Activated CD8-positive, alpha-beta memory T cell treated with anti-CD3 and anti-CD28 coated beads for 1 hour (primary cell): ENCODE measurements at places on chromosomes 16 and 17.

GRCh38 chr16:58417600-58417999, 25.3 kb downstream of the GINS3 start:
- no peak for DNase-seq

GRCh38 chr16:86118467-86119307, 219.7 kb downstream of the IRF8 start:
- no peak for DNase-seq

DNA sequence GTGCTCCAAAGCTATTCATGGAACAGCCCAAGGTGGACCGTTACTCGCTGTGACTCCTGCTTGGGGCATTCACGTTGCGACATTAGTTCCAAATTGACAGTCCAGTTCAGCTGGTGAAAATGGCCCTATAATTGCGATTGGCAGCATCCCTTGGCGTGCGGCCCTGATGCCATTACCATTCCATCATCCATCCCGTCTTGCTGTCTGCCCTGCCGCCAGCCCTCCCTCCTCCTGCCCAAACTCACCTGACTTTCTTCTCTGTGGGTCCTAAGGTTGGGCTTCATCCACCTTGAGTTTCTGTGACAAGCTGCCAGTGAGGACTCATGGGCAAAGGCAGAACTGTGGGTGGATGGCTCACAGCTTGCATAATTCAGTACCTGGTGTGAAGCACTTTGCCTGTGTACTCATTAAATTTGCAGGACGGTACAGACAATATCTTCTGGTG, 104.6 kb downstream of the RPTOR start:
- no peak for DNase-seq

DNA sequence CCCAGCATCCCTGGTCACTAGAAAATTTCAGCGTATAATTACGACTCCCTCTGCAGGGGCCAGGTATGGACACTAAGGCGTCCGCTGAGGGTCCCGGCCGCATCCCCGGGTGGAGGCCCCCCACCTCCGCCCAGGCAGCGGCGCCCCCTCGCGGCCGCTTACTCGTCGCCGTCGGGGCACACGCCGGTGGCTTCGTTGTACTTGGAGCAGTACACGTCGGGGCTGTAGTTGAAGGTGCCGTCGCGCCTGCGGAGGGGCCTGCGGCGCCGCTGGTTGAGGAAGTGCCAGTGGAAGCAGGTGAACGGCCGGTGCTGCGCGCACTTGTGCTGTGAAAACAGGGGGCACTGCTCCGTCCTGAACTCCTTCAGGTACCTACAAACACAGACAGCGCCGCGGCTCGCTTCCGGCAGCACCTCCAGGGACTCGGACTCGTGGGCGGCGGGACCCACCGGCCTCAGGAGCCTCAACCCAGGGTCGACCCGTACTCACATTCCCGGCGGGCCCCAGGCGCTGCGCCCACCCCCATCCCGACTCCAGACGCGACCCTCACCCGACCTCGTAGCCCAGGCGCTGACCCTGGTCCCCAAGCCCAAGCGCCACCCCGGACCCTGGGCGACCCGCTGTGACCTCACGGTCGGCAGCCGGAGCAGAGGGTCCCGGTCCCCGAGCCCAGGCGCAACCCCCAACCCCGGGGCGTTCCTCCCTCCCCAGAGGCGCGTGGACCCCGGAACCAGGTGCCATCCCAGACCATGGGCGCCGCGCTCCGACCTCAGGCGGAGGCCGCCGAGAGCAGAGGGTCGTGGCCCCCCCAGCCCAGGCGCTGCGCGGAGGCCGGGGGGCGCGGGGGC, 596 bp downstream of the UNKL start:
- DNase-seq: peak; percentile 58

GRCh38 chr16:70708366-70709246, 22.8 kb upstream of the MTSS2 start:
- DNase-seq: no peak

DNA sequence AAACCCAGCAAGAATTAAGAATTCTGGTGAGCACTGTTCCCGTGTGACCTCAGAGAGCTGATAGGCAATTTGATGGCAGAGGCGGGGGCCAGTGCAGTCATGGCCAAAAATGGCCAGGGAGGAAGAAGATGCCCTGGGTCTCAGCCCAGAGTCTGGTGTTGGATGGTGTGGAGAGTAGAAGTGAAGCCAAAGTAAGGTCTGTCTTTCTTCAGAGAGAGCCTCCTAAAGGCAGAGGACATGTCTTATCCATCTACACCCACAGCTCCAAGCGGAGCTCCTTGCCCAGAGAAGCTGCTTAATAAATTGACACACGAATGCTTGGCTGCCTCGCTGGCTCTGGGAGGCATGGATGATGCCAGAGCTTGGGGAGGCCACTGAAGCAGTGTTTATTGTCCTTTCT, 19.7 kb upstream of the ZNF652 start:
- DNase-seq: no peak

DNA sequence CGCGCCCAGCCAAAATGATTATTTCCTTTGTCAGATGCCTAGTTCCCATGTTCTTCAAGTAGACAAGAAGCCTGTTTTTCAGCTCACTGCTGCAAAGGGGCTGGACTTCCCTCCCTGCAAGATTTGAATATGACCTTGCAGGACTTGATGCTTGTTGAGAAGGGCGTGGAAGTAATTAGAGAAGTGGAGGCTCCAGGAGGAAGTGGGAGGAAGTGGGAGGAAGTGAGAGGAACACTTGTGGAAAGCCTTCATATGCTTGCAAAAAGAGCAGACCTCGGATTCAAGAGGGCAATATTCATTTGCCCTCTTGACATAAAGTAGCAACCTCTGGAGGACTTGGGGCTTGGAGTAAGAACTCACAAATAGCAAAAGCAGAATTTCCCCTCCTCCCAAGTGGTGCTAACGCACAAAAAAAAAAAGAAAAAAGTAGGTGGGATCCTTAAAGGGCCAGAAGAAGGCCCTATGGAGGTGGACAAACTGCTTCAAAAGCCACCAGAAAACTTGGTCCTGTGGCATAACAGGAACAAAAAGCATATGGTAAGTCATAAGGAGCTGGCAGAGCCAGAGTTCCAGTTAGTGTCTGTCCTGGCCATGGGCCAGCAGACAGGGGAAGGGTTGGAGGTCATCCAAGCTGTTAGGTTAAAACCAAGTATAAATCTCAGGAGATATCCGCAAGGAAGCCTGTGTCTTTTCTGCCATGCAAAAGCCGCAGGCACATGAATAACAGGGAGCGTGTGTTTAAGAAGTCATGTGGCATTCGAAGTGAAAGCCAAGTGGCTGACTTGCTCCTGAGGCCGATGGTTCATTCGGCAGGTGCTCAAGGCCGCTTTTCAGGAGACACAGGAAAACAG, 20.6 kb upstream of the PRKAR1A start:
- DNase-seq: no peak

DNA sequence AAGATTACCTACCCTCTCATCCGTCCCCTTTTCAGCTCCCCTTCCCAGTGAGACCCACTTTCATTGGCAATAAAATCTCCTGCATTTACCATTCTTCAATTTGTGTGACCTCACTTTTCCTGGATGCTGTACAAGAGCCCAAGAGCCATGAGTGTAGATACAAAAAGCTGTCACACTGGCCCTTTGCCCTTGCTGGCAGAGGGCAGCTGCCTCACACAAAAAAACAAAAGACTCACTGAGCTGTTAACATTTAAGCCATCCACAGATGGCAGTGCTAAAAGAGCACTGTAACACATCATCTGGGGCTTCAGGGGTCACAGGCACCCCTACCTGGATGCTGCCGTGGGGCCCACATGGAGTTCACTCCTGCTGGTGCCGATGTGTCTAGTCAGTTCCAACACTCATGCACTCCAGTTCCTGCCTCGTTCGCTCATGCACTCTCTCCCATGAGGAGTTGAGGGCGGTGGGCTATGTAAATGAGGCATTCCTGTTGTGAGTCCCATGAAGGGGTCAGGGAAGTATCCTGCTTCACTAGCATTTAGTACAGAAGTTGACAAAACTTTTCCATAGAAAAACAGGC, 123.1 kb downstream of the CA10 start:
- DNase-seq: no peak

- DNase-seq: no peak
Measured at GRCh38 chr17:57823469-57824401, 26.1 kb downstream of the MRPS23 start.

DNA sequence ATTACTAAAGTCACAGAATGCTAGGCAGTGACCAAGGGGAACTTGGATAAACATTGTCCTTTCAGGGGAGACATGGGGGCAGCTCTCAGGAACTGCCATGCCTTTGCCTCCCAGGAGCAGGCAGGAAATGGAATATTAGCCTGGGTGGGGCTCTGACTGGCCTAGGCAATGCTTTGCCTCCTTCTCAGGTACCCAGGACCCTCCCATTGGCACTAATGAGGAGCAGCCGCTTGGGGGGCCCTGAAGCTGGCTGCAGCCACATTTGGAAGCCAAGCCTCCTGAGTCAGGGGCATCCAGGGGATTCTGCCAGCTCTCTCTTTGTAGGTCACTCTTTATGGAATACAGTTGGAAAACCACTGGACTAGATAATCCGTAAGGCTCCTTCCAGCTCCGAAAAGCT, 5.5 kb downstream of the CPSF4L start:
- no peak for DNase-seq

- no peak for DNase-seq
Measured at GRCh38 chr17:78774956-78775571, 7.0 kb downstream of the CYTH1 start.

DNA sequence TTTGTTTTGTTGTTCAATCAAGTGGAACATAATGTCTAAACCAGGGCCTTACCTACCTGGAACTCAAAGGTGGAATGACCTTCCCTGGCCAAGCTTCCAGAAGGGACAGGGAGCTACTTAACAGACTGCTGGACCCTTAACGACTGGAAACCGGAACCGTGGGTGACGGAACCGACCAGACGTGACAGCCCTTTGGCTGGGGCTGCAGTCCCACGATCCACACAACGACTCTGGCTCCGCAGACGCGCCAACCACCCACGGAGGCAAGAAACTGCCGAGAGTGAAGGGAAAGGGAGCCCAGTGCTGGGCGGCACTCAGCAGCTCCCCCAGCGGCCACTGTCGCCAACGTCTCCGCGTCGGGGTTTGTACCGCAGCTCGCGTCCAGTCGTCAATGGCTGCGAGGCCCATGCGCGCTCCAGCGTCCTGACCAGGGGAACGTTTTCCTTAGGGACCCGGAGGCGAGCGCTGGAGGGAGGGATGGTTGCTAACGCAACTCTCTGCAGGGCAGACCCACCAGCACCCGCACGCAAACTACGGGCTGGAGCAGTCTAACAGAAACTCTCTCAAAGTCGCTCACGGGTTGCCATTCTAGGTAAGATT, 5.5 kb upstream of the KIF22 start:
- peak; percentile 37 for DNase-seq

DNA sequence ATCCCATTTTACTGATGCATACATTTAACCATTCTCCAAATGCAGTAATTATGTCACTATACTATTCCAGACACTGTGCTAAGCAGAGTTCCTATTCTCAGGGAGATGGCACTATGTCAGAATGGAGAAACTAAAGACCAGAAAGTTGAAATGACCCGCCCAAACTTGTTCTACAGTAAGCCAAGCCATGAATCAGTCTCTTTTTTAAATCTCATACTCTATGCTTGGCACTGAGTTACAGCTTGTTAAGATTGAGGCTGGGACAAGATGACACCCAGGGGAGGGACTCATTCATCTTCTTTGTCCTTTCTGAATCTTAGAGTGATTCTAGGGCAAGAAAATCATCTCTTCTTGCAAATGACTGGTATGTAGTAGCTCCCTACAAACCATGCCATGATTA, 247.0 kb upstream of the CCL2 start:
- DNase-seq: no peak

DNA sequence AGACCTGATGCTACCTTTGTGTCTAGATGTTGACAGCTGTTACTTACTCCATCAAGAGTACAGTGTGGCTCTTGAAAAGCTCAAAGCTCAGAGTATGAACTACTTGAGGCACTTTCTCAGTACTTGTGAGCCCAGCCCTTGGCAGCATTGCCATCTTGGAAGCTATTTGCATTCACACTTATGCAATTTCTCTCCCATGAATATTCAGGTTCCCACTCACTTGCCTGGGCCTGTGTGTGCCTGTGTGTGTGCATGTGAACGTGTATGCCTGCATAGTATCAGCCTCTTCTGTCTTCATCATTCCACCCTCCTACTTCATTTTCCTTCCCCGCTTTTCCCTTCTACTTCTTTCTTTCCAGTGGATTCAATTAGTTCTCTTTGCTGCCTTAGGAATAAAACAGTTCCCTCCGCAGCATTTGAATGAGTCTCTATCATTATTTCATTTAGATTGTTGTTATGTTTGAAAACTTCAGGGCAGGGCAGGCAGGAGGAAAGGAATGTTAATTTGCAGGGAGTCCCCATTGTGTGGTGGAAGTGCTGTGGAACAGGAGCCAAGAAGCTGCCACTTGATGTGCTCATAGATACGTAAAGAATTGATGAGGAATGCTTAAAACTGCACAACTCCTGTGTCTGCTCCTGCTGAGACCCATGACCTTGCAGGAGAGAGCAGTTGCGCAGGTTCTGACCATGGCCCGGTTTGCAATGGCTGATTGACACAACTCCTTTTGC, 58.9 kb downstream of the HS3ST4 start:
- DNase-seq: no peak

DNA sequence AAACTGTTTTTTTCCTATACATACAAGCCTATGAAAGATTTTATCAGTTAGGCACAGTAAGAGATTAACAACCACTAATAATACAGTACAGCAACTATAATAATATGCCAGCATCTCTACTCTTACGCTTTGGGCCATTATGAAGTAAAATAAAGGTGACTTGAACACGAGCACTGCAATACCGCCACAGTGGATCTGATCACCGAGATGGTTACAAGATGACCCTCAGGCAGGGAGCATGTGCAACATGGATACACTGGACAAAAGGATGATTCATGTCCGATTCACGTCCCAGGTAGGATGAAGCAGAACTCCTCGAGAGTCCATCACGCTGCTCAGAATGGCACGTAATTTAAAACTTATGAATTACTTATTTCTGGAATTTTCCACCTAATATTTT, 10.5 kb downstream of the PELP1 start:
- no peak for DNase-seq

- no peak for DNase-seq
Measured at GRCh38 chr17:73410586-73411312, 98.9 kb upstream of the CDC42EP4 start.

- no peak for DNase-seq
Measured at GRCh38 chr16:29809850-29810698, 1.9 kb upstream of the PRRT2 start.

DNA sequence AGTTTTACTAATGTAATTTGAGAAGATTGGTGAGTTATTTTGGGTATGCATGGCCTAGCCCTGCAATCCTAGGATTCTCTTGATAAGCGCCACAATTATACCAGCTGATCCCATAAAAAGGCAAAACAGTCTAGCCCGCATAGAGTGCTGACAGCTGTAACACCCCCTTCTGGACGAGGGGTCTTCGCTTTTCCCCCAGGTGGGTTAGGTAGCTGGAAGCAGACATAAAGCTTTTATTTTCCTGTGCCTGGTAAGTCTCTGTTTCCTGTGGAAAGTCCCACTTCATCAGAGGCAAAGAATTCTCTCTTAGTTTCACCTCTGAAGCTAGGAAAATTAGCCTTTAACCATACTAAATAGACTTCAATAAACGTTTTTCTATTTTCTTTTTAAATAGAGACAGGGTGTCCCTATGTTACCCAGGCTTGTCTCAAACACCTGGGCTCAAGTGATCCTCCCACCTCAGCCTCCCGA, 108.3 kb downstream of the YPEL2 start:
- DNase-seq: no peak
